ENCODE measurements at places on chromosomes 5 and 9.
A peak's percentile ranks its signal among the peaks of the same experiment; 100 is the strongest.

GRCh38 chr5:1944408-1944807 is 61.7 kb upstream of the IRX4 start:
- no peak for DNase-seq

GRCh38 chr9:20623748-20624124 is 1.4 kb upstream of the MLLT3 start:
- DNase-seq = no peak

GRCh38 chr9:115766370-115766955 is 387.1 kb upstream of the PAPPA start:
- no peak for DNase-seq

DNA sequence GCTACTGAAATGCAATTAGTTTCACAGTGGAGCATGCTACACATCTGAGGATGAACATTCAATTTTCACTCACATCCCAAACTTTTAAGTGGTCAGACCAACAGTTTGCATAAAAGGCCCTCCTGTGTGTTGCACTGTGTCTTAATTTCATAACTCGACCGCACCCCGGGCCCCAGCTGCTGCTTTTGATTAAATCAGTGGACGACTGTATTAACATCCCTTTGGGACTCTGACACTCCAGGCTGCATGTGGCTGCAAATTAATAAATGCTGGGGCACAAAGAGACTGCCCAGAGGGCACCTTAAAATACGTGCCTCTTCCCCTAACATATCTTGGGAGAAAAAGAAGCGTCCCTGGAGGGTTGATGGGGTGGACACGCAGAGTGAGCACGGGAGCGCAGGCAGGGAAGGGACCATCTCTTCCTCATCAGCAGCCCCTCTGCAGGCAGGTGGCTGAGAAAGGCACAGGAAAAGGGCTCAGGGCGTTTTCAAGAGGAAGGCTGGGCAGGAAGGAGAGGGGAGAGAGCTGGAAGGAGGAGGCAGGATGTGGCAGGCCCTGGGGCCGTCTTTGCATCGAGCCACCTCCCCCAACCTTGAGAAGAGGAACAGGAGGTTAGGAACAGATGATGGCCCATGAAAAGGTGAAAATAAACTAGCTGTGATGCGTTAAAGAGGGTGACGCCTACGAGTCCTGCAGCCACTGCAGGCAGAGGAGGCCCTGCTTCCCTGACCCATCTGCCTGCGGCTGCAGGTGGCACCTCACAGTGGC is 18.6 kb downstream of the MED10 start:
- peak; percentile 34 for DNase-seq

GRCh38 chr5:136021016-136021405 is 7.8 kb upstream of the TGFBI start:
- no peak for DNase-seq

DNA sequence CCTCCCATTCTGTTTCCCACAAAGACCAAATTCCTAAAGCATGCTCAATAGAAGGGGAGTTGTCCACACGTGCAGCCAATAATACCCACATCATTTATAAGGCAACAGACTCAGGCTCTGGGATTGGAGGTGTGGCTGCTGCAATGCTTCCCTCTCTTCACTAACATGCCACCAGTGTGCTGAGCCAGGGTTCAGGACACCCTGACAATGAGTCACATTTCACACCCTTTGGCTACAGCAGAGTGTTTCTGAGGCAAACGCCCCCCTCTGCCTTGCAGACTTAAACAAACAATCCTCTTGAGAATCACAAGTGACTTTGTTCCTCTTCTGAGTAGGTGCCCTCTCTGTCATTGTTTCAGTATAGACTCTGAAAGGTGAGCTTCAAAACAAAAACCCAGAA is 189.3 kb upstream of the TLE4 start:
- no peak for DNase-seq

All from WTC11 (cell line).